ENCODE measurements at places on chromosomes 16 and 17.

DNA sequence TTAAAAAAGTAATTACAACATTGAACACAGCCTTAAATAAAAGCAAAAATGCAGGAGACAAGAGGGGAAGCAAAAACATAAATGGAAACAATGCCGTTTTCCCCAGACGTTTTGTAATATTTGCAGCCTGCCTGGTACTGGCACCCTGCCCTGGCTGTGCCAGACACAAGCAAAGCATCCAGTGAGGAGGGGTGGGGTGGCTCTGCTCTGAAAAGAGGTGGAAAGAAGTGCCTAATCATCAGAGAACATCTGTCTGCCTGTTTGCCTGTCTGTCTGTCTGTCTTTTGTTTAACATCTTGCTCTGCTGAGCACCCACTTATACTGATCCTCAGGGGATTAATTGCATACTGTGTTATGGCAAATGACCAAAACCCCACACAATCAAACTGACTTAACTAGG lies 62.7 kb downstream of the C16orf82 start:
- DNase-seq, result no peak

GRCh38 chr16:15983898-15984297 lies 34.5 kb downstream of the ABCC1 start:
- DNase-seq, result no peak

GRCh38 chr16:29820730-29821642 lies 724 bp downstream of the MVP start:
- no peak for DNase-seq

- no peak for DNase-seq
Observed at GRCh38 chr16:73065632-73066330, 17.9 kb upstream of the ZFHX3 start.

DNA sequence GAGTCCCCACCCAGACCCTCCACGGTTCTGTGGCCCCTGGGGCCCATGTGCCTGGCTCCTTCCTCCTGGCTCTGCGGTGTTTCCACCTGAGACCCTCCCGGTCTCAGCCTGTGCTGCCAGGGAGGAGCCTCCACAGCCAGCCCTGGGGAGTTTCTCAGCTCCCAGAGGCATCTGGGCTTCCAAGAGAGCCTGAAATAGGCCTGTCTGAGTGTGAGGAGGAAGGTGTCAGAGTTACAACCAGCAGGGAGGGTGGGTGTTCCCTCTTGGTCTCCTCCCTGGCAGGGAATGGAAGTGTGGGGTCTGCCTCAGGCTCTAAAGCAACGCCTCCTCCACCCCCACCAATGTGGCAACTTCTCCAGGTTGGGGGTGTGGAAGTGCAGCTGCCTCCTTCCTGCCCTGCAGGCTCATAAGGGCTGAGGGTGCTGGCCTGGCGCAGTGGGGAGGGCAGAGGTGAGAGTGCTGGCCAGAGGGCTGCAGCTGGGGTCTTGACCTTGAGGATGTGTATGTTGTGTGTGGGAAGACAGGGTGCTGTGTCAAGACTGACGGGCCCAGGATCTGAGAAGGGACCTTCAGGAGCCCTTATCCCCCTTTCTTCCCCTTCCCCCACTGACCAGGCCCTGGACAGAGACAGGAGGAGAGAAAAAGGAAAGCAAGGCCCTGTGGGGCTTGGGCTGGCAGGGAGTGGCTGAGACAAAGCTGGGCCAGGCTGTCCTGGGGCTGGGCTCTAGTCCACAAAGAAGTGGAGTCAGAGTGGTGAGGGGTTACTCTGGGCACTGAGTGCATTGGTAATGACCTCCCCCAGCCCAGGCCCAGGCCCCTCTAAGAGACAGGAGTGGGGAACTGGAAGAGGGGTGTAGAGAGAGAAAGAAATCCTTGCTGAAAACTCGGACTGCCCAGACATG lies 2.4 kb downstream of the CYGB start:
- DNase-seq, result no peak

- DNase-seq, result no peak
Observed at GRCh38 chr16:63813862-63814261, 1308.0 kb downstream of the CDH11 start.

DNA sequence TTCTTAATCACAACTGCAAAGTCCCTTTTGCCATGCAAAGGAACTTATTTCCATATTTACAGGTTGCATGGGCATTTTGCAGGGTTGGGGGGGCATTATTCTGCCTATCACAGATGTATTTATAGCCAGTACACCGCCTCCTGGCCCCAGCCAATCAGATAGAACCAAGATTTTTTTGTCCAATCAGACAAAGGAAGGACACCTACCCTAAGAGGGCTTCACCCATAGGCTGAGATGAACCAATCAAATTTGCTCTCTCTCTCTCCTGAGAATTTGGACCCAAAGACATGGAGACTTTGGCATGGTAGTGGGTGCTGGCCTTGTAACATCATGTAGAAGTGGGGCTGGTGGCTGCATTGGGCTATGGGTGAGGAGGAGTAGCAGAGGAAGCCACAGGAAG lies 3.9 kb upstream of the KCNG4 start:
- no peak for DNase-seq

- DNase-seq, result no peak
Observed at GRCh38 chr16:27745348-27745747, 195.4 kb downstream of the KATNIP start.

DNA sequence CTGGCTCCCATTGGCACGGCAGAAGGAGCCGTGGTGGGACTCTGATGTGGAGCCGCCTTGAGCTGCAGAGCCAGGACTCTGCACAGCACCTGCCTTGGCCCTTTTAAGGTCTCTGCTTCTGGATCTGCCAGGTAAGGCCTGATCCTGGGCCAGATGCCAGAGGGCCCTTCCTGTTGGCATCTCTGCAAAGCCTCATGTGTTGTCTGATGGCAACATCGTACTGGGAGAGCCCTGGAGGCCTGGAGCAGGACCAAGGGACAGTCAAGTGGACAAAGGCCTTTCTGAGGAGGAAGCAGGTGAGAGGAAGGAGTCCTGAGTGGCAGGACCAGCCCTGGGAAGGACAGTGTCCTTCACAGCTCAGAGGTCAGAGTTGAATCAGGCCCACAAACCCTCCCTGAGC lies 26.1 kb downstream of the SOCS1 start:
- DNase-seq, result no peak

DNA sequence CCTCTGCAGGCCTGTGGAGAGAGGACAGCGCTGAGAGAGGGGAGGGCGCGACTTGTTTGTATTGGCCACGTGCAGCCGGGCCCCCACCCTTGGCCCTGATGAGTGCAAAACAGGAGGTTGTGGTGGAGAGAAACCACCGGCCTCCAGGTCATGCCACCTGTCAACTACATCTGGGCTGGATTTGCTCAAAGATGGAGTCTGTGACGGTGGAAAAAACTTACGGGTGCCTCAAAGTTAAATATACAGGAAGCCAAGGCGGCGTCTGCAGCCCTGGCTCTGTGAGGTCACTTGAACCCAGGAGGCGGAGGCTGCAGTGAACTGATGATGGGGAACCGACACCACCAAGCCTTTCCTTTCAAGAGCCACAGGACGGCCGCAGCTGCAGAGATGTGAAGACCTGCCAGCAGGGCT lies 15.7 kb downstream of the C16orf74 start:
- no peak for DNase-seq

GRCh38 chr17:78748730-78749317 lies 33.2 kb downstream of the CYTH1 start:
- DNase-seq, result no peak

DNA sequence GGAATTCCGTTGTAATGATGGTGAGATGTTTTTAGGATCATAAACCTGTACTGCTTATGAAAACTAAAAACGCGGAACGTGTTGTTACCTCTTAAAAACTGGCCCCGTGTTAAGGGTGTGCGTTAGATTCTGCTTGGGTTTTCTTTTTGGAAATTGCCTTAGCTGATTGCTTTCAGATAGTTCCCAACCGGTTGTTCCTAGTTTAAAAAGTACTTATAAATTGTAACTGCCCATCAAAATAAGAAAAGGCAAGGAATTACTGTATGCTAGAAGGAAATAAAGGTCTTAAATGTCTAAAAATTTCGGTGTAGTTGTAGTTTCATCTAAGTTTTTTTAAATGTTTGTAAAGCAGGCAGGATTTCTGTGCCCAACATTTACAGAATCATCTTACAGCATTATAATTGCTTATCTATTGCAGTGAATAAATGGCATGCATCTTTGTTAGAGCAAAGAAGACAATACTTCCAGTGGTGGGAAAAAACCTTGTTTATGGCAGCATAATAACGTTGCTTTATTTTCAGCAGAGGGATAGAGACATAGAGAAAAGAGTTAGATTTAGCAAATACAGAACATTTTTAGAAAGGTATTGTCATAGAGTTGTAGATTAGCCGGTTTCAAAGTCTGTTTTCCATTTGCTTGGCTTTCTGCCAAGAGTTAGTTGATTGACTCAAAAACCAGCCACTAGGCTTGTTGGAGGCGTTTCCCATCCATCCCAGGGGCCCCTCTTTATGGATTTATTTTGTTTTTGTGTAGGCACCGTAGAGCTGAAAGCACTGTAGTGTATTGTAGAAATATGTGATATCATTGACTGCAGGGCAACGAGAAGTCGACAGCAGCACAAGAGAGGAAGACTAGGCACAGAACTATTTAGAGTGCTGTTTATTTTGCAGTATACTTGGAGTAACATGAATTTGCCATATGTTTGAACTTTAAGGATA lies 1.7 kb downstream of the PPM1D start:
- DNase-seq, result peak; percentile 49

- DNase-seq, result no peak
Observed at GRCh38 chr17:46822388-46822921, 4.0 kb upstream of the WNT3 start.

DNA sequence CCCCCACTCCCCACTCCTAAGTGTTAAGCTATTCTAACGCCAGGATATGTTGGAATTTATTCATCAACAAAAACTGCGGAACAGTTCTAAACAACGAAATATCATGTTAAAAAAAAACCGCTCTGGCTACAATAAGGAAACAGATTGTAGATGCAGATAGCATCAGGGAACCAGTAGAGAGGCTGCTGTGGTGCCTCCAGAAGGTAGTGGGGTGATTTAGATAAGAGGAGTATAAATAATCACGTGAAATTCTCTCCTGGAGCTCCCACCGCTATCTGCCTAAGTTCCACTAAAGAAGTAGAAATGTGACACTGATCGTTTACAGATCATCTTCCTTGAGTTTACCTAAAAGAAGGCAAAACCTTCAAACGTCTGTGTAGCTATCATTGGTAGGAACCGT lies 8.0 kb downstream of the AHSP start:
- no peak for DNase-seq

DNA sequence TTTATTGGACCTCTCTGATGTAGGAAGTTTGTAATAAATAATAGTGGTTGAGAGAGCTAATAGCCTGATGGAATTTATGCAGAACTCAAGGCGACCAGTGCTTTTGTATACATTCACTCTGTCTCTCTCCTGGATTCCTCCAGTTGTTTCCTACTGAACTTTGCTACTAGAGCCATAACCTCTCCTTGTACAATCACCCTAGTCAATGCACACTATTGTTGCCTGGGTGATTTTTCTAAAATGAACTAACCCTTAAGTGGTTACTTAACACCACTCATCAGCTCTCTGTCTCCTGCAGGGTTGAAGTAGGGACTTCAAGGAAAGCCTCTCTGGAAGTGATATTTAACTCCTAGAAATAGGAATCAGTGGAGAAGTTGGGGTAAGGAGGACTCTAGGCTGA lies 9.7 kb downstream of the PHKB start:
- DNase-seq, result no peak

DNA sequence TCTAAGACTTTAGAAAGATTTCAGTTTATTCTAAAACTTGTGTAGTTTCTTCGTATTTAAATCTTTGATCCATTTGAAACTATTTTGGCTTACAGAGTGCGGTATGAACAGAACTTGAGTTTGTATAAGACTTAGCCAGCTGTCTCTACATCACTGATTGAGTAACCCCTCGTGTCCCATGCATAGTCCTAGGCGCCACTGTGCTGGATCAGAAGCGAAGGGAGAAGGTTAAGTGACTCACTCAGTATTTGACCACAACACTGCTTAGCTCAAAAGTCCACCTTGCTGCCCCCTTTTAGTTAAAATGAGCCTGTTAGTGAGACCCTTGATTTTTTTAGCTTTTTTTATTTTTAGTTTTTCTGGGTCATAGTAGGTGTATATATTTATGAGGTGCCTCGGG lies 28.4 kb downstream of the CD300LB start:
- DNase-seq, result no peak

- DNase-seq, result no peak
Observed at GRCh38 chr16:55555436-55555835, 11.0 kb upstream of the CAPNS2 start.

DNA sequence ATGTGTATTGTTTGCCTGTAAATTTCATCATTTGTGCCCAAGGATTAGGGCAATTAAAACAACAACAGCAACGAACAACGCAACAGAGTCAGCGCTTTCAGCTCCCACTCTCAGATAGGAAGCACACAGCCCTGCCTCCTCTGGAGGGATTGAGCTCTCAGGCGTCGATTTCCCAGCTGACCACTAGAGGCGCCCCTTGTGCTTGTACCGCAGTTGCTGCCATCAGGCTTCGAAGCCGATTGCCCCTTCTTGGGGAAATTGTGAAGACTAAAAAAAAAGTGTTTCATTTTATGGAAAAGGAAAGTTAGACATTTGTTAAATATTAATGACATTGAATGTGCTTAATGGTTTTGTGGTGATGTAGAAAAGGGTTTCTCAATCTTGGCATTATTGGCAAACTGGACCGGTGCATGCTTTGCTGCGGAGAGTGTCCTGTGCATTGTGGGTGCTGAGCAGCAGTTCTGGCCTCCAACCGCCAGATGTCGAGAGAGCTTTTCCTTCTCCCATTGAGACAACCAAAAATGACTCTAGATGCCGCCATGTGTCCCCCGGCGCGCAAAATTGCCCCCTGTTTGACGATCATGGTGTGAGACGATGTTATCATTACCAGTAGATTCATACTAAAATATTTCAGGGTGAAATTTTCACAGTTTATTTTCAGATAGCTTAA lies 650.4 kb upstream of the RBFOX1 start:
- peak; percentile 72 for DNase-seq

- no peak for DNase-seq
Observed at GRCh38 chr16:24844101-24845030, 1.4 kb upstream of the SLC5A11 start.

- DNase-seq, result no peak
Observed at GRCh38 chr16:4077174-4077649, 39.0 kb downstream of the ADCY9 start.

DNA sequence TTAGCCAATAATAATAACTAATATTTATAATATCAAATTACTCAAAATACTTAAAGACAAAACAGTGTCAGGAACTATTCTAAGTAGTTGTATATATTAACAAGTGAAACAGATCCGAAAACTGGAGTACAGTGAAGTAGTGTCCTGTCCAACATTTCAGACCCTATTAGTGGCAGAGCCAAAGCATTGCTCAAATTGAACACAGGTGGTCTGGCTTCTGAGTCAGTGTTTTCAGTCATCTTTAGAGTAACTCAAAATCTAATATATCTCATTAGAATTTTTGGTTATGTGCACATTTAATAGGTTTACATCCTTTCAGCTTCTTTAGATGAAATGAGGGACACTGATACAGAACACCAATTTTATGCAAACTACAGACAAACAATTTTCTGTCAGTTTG lies 652.5 kb downstream of the CDH11 start:
- no peak for DNase-seq
